Right atrium auricular region (tissue), 2 donors: ENCODE measurements at places on chromosomes 7 and 10. TPM values are rescaled to one million over a fixed set of nuclear protein-coding genes. Genes with fewer than 3 reads are reported as not detected.
A peak's percentile ranks its signal among the peaks of the same experiment; 100 is the strongest.

DNA sequence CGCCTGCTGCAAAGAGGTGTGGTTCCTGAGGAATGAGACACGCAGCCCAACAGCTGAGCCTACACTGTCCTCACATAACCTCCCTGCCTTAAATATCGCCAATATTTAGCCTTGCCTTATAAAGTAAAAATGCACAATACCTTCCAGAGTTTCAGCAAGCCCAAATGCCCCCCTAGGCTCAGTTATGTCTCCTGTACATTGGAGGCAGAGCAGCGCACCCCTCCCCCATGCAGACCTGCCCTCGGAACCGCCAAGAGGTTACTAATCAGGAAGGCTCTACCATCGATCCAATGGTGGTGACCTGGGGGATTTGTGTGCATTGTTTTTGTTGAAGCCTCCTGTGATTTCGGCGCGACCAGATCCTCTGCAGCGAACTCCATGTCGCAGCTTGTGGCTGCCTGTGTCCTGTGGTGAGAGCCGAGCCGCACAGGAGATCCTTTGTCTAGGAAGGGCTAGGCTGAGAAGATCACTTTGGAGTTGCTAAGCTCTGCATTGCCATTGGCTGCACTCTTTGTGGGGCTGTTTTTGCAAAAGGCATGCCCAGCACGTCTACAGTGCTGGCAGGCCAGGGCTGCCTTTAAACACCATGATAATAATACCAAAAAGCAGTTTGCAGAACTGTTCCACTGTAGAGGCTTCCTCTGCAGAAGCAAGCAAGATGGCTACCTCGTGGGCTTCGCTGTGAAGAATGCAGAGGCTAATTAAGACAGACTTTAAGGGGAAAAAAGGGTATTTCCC is 40.1 kb downstream of the TET1 start:
- H3K27me3 ChIP-seq, result no peaks in the 10 kb centered on the region
- H3K4me1 ChIP-seq, result peaks cover 27% of the 10 kb centered on the region
- DNase-seq, result peak; percentile 72
- H3K27ac ChIP-seq, result peak overlapping the region; percentile 73
- no peaks in the 10 kb centered on the region for H3K36me3 ChIP-seq

GRCh38 chr10:108901781-108902618 is 1021.3 kb downstream of the XPNPEP1 start:
- no peak overlapping the region for H3K4me3 ChIP-seq
- H3K27ac ChIP-seq, result no peak overlapping the region
- H3K36me3 ChIP-seq, result no peaks in the 10 kb centered on the region
- DNase-seq, result no peak

DNA sequence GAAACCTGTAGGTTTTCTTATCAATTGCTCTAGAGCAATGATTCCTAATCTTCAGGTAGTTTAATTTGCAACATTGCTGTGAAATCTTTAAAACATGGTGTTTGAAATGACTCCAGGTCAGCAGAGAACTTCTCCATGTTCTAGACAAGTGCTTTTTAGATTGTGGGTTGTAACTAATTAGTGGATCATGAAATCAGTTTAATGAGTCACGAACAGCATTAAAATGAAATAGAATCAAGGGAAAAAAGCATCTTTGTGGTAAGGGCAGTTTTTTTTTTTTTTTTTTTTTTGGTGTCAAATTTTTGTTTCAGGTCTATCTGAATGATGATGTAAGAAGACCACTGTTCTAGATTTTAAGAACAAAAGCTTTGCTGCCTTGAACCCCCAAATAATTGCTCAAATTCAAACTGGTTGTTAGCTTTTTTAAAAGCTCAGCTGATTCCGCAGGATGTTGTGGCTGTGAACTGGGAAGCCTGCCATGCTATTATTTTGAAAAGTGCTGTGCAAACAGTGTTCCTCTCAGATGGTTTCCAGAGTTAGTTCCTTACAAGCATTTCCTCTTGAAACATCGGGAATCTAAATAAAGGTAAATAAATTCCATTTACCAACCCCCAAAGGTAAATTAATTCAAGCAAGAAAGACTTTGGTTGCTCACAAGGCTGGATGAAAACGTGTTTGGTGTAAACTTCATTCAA is 13.1 kb upstream of the PDK4 start:
- H3K27me3 ChIP-seq, result no peaks in the 10 kb centered on the region
- peaks cover 44% of the 10 kb centered on the region for H3K4me1 ChIP-seq
- no peak for DNase-seq
- peak overlapping the region; percentile 10 for H3K4me3 ChIP-seq
- no peaks in the 10 kb centered on the region for H3K36me3 ChIP-seq

DNA sequence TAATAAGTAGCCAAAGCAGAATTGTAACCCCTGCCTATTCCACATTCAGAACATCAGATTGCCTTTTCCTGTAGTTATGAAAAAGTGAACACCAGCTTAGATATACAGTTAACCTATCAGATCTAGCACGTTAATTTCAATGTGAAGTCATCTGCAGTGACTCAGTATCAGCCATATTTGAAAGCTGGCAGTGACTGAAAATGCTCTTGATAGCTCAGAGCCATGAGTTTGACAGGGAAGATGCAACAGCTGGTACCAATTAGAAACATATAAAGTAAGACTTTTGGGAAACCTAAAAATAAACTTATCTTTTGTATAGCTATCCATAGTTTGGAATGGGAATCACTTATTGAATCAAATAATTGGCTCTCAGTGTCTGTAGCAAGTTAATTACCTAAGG is 284.1 kb upstream of the NPSR1 start:
- no peaks in the 10 kb centered on the region for H3K27me3 ChIP-seq
- no peaks in the 10 kb centered on the region for H3K4me1 ChIP-seq
- H3K27ac ChIP-seq, result no peak overlapping the region
- no peak overlapping the region for H3K4me3 ChIP-seq
- H3K36me3 ChIP-seq, result no peaks in the 10 kb centered on the region

GRCh38 chr10:119344381-119344780 is 137.0 kb downstream of the GRK5 start:
- H3K36me3 ChIP-seq, result no peaks in the 10 kb centered on the region
- no peaks in the 10 kb centered on the region for H3K4me1 ChIP-seq
- no peak for DNase-seq
- H3K27me3 ChIP-seq, result no peaks in the 10 kb centered on the region

DNA sequence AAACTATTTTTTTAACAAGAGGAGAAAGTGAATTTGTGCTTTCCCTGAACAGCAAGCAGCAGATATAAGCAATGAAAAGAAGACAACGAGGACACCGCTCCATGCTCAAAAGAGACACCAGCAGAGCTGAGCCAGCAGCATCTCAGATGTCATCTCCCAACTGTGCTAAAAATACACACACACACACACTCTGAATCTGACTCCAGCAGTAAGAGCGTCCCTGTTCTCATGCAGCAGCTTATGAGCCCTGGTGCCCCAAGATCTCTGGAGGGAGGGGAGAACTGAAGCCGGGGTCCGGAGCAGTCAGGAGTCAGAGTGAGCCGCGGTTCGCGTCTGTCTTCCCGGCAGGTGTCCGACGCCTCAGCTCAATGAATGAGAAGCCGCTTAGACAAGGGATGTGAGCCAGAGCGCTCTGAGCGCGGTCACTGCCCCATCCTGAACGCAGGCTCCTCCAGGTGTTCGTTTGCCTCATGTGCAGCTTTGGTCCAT is 49.2 kb downstream of the SVIL start:
- no peaks in the 10 kb centered on the region for H3K27me3 ChIP-seq
- no peaks in the 10 kb centered on the region for H3K36me3 ChIP-seq
- H3K4me3 ChIP-seq, result no peak overlapping the region
- peaks cover 67% of the 10 kb centered on the region for H3K4me1 ChIP-seq

DNA sequence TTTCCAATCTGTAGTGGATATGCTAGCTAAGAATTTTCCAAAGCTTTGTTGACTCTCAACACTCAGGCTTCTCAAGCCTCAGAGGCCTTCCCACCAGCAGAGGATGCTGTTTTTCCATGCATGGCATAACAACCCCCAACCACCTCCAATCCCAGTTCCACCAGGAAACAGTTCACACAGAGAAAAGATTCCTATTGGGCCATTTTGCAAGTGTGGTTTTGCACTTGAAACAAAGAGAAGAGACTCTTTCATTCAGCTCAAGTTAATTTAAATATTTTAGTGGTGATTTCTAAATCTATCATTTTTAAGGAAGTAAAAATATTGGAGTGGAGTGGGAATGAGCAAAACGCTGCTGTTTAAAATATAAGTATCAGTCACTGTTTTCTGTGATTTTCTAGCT is 105.6 kb upstream of the COL1A2 start:
- no peaks in the 10 kb centered on the region for H3K36me3 ChIP-seq
- no peaks in the 10 kb centered on the region for H3K27me3 ChIP-seq
- no peaks in the 10 kb centered on the region for H3K4me1 ChIP-seq

DNA sequence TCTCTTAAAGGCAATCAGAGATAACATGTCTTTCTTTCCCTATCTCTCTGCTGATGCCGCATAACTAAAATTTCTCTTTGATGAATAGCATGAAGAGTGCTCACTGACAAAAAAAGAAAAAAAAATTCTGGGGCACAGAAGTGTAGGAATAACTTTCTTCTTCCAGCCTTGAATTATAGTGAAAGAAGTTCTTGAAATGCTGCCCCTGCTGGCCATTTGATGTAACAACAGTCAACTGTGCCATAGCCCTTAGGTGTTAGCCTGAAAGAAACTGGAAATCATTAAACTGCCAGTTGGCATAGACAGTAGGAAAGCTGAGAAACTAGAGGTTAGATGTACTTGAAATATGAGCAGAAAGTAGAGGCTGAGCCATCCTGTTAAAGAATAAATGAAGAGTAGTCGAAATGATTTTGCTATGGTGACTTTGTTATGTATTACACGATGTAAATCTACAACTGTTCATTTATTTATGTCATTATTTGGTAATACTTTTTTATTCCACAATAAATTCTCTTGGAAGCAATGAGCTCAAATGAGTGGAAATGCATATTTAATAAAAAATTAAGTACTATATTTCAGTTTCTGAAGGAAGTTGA is 48.3 kb upstream of the FAM171A1 start:
- no peaks in the 10 kb centered on the region for H3K4me1 ChIP-seq
- H3K4me3 ChIP-seq, result no peak overlapping the region
- no peaks in the 10 kb centered on the region for H3K36me3 ChIP-seq

DNA sequence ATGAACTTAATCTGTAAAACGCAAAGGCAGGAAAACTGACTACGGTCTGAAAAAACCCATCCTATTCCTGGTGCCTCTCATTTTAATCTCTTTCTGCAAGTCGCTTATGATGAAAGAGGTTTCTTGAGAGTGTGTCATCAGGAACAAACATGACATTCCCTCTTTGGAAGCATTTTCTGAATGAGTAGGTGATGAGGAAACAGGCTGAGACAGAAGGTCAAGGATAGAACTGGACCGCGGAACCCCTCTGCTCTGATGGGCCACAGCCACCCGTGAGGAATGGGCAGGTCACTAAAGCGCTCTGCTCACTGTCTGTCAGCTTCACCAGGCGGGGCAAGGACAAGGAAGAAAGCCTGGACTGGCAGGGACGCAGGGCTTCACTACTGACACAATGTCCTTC is 28.6 kb downstream of the BEND7 start:
- no peaks in the 10 kb centered on the region for H3K36me3 ChIP-seq
- H3K27ac ChIP-seq, result no peak overlapping the region
- no peak overlapping the region for H3K4me3 ChIP-seq
- no peaks in the 10 kb centered on the region for H3K27me3 ChIP-seq

The DEPP1 gene
- 143 TPM for total RNA-seq

The ANKRD30A gene
- total RNA-seq, result not detected

The DNTT gene
- not detected for total RNA-seq

The DNAJB9 gene
- total RNA-seq, result 60.2 TPM

The FKBP14 gene
- 8.5 TPM for total RNA-seq

The CHAT gene
- not detected for total RNA-seq
